ENCODE measurements at places on chromosomes 3 and 15. TPM values are rescaled to one million over a fixed set of nuclear protein-coding genes. Genes with fewer than 3 reads are reported as not detected.

The LSM3 gene
- total RNA-seq: 19.7 TPM

The NUP210 gene
- 14.6 TPM for total RNA-seq

The GP9 gene
- not detected for total RNA-seq

The PSMD6 gene
- 66.0 TPM for total RNA-seq

GRCh38 chr15:81052046-81052445 is 51.3 kb downstream of the TLNRD1 start:
- no peak for DNase-seq

- no peak for DNase-seq
Observed at GRCh38 chr3:56294286-56294685, 174.0 kb downstream of the ERC2 start.

- DNase-seq: no peak
Observed at GRCh38 chr3:24139463-24140412, 194.7 kb downstream of the NR1D2 start.

DNA sequence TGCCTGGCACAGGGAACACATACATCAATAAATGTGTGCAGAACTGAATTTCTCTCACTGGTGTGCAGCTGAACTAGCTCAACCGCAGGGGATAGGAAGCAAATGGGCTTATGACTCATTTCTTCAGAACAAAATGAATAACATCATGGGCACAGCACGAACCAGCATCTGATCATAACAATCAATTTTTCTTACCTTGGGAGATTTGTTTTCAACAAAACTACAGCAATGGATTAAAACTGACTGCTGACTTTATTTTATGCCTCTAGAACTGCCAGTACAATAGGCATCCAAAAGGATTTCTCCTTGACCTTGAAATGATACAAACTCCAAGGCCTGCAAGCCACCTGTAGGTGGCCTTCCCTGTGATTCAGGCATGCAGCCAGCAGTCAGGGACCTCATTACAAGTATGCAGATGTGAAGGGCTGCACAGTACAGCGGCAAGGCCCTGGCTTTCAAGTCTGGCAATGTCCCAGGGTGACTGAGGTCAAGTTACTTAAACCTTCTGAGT is 26.1 kb downstream of the TAMM41 start:
- peak; percentile 2 for DNase-seq

All from MG63 (cell line).